ENCODE measurements at places on chromosomes 3 and 15. TPM values are rescaled to one million over a fixed set of nuclear protein-coding genes. Genes with fewer than 3 reads are reported as not detected.
A peak's percentile ranks its signal among the peaks of the same experiment; 100 is the strongest.

- no peaks in the 10 kb centered on the region for H3K27me3 ChIP-seq
- H3K4me1 ChIP-seq, result no peaks in the 10 kb centered on the region
- H3K4me3 ChIP-seq, result no peak overlapping the region
- no peaks in the 10 kb centered on the region for H3K36me3 ChIP-seq
These were observed 49.1 kb downstream of the NR1I2 start for GRCh38 chr3:119831022-119831421.

DNA sequence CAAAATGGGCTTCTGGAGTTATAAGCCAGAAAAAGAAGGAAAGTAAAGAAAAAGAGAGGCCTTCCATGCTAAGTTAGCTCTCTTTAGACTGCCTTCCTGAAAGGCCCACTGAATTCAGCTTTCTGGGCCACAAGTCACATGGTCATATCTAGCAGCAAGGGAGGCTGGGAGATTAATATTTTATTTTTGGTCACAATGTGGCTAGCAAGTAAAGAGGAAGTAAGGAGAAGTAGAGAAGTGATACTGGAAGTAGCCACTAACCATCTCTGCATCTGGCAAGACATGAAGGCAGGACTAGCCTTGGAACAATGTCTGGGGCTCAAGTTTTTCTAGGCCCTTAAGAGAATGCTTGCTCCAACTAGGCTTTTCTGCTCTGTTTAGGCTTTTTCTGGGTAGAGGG, 81.8 kb upstream of the UBE2E1 start:
- H3K36me3 ChIP-seq, result no peaks in the 10 kb centered on the region
- no peaks in the 10 kb centered on the region for H3K27me3 ChIP-seq
- no peak overlapping the region for H3K4me3 ChIP-seq
- DNase-seq, result no peak
- H3K4me1 ChIP-seq, result no peaks in the 10 kb centered on the region
- H3K27ac ChIP-seq, result no peak overlapping the region

DNA sequence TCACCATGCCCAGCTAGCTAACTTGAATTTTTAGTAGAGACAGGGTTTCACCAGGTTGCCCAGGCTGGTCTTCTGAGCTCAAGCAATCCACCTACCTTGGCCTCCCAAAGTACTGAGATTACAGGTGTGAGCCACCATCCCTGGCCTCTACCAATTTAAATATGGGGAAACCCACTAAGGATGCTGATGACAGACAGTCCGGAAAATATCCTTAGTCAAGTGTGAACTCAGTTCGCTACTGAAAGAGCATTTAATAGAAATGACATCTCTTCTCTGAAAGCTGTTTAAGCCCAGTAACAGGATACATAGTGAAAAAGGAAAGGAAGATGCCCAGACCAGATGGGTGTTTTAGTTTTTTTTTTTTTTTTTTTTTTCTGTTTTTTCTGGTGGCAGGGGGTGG, 7.7 kb upstream of the GRAMD2A start:
- no peak overlapping the region for H3K27ac ChIP-seq
- H3K27me3 ChIP-seq, result no peaks in the 10 kb centered on the region
- no peak overlapping the region for H3K4me3 ChIP-seq

- no peak overlapping the region for H3K27ac ChIP-seq
- no peak for DNase-seq
- no peaks in the 10 kb centered on the region for H3K4me1 ChIP-seq
- no peak overlapping the region for H3K4me3 ChIP-seq
- H3K36me3 ChIP-seq, result no peaks in the 10 kb centered on the region
These were observed 10.6 kb upstream of the POU1F1 start for GRCh38 chr3:87287011-87287410.

DNA sequence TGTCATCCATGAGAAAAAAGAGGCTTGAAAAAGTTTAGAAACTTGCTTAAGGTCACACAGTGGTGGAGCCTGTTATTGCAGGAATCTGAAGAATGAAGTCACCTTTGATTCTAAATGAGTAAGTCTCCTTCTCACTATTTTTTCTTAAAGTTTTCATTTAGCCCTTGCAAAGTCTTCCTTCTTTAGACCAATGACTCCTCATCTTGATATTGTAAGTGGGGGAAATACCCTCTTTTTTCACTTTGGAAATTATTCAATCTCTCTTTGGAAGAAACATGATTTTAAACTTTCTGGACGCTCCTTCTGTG, 787 bp upstream of the SLMAP start:
- H3K27ac ChIP-seq, result peak overlapping the region; percentile 95
- no peak for DNase-seq
- peaks cover 18% of the 10 kb centered on the region for H3K4me1 ChIP-seq
- H3K36me3 ChIP-seq, result no peaks in the 10 kb centered on the region

- peak; percentile 41 for DNase-seq
- no peaks in the 10 kb centered on the region for H3K27me3 ChIP-seq
- peak overlapping the region; percentile 81 for H3K27ac ChIP-seq
- H3K4me1 ChIP-seq, result peaks cover 21% of the 10 kb centered on the region
- peak overlapping the region; percentile 69 for H3K4me3 ChIP-seq
These were observed 670 bp upstream of the ATP13A3 start for GRCh38 chr3:194487289-194488054.

- no peak overlapping the region for H3K4me3 ChIP-seq
- peaks cover 8% of the 10 kb centered on the region for H3K4me1 ChIP-seq
- no peaks in the 10 kb centered on the region for H3K27me3 ChIP-seq
- H3K36me3 ChIP-seq, result no peaks in the 10 kb centered on the region
- DNase-seq, result no peak
These were observed 59.7 kb upstream of the SIAH2 start for GRCh38 chr3:150822636-150823035.

DNA sequence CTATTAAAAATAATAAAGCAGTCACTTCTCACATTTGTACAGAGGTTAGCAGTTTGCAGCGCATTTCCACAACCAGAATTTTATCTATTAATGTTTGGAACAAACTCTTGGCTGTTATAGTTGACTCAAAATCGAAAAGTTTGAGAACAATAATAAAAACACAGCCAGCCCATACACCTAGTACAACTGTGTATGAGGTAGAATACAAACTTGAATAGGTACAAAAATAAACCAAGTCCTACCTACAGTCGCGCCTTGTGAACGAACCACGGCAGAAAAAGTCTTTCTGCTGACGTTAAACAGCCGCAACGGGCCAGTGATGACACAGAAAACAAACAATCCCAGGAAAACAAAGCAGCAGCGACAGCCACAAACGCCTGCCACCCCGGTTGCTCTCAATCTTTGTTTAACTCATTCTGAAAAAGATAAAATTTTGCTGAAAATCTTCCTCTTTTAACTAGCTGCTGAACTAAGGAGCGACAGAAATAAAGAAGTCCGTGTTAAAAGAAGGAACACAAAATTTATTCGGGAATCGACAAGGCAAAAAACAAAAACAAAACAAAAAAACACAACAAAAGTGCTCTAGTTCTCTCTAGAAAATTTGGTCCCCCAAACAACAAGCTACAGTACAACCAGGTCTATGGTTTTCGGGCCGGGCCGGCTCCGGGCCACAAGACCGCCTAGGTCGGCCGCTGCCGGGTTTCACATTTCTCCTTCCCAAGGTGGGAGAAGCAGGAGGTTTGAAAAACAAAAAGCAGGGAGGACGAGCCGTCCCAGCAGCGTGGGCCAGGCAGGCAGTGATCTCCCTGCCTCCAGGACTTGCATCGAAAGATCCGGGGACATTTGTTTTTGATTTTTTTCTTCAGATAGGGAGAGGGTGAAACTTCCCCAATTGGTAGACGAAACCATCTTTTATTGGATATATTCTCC, 2.9 kb downstream of the FOXL2 start:
- peaks cover 40% of the 10 kb centered on the region for H3K4me1 ChIP-seq
- DNase-seq, result no peak
- H3K36me3 ChIP-seq, result no peaks in the 10 kb centered on the region
- H3K27ac ChIP-seq, result no peak overlapping the region
- H3K27me3 ChIP-seq, result peaks cover 86% of the 10 kb centered on the region

- no peak for DNase-seq
- no peaks in the 10 kb centered on the region for H3K4me1 ChIP-seq
- H3K27ac ChIP-seq, result no peak overlapping the region
- H3K27me3 ChIP-seq, result no peaks in the 10 kb centered on the region
These were observed 28.8 kb upstream of the GLCE start for GRCh38 chr15:69131362-69132220.

- H3K27ac ChIP-seq, result no peak overlapping the region
- H3K36me3 ChIP-seq, result no peaks in the 10 kb centered on the region
These were observed 48.6 kb upstream of the SMAD6 start for GRCh38 chr15:66653398-66653797.

- no peak overlapping the region for H3K27ac ChIP-seq
- H3K36me3 ChIP-seq, result no peaks in the 10 kb centered on the region
- H3K27me3 ChIP-seq, result no peaks in the 10 kb centered on the region
These were observed 277.0 kb downstream of the RYR3 start for GRCh38 chr15:33587773-33588172.

DNA sequence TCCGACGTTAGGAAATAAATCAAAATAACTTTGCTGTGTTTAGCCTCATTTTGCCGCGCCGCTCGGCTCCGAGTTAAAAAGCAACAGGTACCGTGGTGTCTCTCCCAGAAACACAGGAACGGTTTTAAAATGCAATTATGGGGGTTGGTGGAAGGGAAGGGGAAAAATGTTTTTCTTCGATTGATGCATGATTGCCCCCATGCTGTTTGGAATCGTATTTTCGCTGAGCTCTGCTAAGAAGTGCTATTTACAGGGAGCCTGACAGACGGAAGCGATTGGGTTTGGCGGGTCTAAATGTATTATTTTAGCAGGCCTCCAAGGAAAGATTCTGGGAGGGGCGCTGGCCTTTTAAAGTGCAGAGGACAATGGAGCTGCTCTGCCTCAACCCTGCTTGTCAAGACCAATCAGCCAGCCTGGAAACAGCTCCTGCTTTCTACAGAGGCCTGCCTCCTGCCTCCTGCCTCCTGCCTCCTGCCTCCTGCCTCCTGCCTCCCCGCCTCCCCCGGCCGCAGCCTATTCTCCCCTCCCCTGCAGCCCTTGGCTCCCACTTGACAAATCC, 156.7 kb upstream of the TLE3 start:
- H3K27me3 ChIP-seq, result no peaks in the 10 kb centered on the region
- H3K36me3 ChIP-seq, result no peaks in the 10 kb centered on the region
- no peak overlapping the region for H3K27ac ChIP-seq

DNA sequence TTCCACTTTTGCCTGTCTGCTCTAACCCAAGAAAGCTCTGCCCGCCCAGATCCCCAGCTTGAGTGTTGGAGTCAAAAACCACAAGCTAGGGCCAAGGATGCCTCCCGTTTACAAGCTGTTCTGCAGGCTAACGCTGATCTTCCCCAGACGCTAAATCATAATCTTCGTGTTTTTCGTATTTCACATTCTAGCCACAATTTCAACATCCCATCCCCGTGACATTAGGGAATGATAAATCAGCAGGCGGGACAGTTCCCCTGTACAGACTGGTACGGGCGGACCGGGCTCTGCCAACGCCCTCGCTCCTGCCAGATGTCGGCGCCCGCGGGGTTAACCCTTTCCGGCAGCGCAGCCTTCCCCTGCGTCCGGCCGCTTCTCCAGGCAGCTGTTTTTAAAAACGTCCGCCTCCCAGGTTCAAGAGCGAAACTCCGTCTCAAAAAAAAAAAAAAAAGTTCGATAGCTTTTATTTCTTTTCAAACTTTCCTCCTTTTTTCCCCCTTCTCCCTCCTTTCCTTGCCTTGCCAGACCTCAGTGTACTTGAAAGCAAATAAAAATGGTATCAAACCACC, 81.0 kb upstream of the BNC1 start:
- H3K36me3 ChIP-seq, result no peaks in the 10 kb centered on the region

GRCh38 chr15:89377024-89377841, 42.6 kb upstream of the POLG start:
- H3K36me3 ChIP-seq, result no peaks in the 10 kb centered on the region
- no peak overlapping the region for H3K27ac ChIP-seq
- H3K4me3 ChIP-seq, result no peak overlapping the region
- no peaks in the 10 kb centered on the region for H3K4me1 ChIP-seq

DNA sequence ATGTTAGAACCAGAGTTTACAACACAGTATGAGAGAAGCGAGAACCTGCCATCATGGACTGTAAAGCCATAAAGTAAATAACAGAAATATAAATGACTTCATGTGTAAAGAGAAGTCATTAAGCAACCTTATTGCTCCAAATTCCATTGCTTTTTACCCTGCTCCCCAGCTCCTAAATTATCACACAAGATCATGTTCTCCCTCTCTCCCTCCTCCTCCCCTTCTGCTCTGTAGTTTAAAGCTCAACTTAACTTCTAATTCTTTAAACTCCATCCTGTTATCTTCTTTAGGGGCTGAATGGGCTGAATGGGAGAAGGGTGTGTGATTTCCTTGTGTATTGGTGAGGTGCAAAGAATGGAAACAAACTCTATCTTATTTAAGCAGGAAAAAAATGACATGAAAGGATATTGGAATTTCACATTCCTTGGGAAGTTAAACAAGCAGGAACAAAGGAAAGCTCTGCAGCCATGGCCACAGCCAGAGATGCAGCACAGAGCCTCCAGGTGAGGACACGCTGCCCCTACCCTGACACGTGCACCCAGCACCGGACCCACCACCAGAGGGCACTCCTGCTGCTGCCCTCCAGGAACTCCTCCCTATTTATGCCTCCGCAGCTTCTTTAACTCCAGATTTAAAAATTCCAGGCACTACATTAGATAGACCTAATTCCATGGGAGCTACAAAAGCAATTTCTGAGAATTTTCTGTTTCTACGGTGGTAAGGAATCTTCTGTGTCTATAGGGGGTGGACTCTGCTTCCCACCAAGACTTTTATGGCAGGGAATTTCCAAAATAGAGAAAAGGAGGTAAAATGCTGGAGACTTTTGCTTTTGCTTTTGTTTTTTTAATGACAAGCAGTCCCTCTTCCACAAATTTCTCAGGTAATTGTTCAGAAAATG, 76.9 kb upstream of the ABI3BP start:
- H3K36me3 ChIP-seq, result no peaks in the 10 kb centered on the region
- no peaks in the 10 kb centered on the region for H3K27me3 ChIP-seq
- H3K4me3 ChIP-seq, result no peak overlapping the region
- DNase-seq, result peak; percentile 39

DNA sequence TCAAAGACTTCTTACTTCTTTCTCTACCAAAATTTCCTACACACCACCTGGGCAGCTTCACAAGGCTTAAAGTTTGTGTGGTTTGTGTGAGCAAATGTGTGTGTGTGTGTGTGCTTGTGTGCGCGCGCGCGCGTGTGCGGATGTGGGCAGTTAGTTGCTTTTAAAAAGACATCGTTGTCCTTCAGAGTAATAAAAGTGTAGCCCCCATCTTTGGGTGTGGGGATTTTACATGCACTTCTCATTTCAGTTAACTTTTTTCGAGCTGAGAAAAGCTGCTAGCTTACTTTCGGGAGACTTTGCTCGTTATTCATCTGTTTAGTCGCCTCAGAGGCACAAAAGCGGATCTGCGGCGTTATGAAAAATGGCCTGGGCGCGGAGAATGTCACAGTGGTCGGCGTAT, 36.0 kb downstream of the ZIC4 start:
- no peaks in the 10 kb centered on the region for H3K36me3 ChIP-seq
- no peak for DNase-seq
- H3K27ac ChIP-seq, result no peak overlapping the region
- no peak overlapping the region for H3K4me3 ChIP-seq

GRCh38 chr15:89178307-89178977, 42.9 kb downstream of the RLBP1 start:
- no peaks in the 10 kb centered on the region for H3K27me3 ChIP-seq
- H3K27ac ChIP-seq, result no peak overlapping the region
- H3K4me3 ChIP-seq, result no peak overlapping the region
- peaks cover 4% of the 10 kb centered on the region for H3K36me3 ChIP-seq

Gene ASTE1
- total RNA-seq, result 7.9 TPM

Gene MAPKAPK3
- total RNA-seq, result 66.1 TPM

Gene PCLAF
- total RNA-seq, result not detected

Gene C3orf70
- total RNA-seq, result 2.1 TPM

Gene STAB1
- 56.4 TPM for total RNA-seq

Gene TEX9
- total RNA-seq, result 48.0 TPM

Gene PPP1R14D
- not detected for total RNA-seq

Gene PLA2G4E
- not detected for total RNA-seq

Gene SST
- total RNA-seq, result not detected

Gene KLF15
- total RNA-seq, result 49.2 TPM

Gene GOLGA8G
- not detected for total RNA-seq

Gene TMEM62
- 44.8 TPM for total RNA-seq

Gene GOLGA8Q
- total RNA-seq, result 36.5 TPM

Gene LOXL1
- 10.1 TPM for total RNA-seq

Gene RNF123
- 36.8 TPM for total RNA-seq

Gene LCTL
- not detected for total RNA-seq

Measured in thyroid gland (tissue), 4 donors.